ENCODE measurements at places on chromosomes 12 and 14. TPM values are rescaled to one million over a fixed set of nuclear protein-coding genes. Genes with fewer than 3 reads are reported as not detected.

GRCh38 chr12:32100888-32101287 lies 5.8 kb upstream of the BICD1 start:
- no peak for DNase-seq

DNA sequence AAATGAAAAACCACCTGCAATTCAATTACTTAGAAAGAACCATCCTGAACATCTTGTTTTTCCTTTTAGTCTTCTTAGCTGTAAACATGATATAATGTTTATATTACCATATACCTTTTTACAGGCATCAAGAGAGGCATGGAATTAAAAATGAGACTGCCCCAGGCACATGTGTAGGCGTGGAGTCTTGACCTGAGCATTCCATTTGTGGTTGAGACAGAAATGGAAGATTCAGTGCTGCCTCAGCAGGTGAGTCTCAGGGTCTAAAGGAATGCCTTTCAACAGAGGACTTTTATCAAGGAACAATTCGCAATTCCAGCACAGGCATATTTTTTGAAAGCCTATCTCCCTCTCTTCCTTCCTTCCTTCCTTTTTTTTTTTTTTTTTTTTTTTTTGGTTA lies 8.0 kb upstream of the NANOGNB start:
- no peak for DNase-seq

DNA sequence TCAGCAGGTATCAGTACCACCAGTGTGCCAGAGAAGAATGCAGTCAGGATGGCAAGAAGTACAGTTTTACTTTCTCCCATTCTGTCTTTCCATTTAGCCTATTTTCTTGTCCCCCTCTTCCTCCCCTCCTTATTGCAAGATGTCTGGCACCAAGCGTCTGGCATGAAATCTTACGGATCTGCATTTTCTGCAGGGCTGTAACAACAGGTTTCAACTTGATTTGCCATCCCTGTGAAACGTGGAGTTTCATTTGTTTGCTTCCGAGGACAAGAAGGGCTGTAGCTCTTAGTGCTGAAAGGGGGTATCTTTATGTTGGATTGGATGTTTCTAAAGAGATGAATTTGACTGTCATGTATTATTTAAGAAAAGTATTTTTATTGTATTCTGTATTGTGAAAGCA lies 1110.6 kb downstream of the BCL11B start:
- DNase-seq = no peak

- DNase-seq = no peak
Observed at GRCh38 chr14:29232711-29233110, 466.1 kb downstream of the FOXG1 start.

DNA sequence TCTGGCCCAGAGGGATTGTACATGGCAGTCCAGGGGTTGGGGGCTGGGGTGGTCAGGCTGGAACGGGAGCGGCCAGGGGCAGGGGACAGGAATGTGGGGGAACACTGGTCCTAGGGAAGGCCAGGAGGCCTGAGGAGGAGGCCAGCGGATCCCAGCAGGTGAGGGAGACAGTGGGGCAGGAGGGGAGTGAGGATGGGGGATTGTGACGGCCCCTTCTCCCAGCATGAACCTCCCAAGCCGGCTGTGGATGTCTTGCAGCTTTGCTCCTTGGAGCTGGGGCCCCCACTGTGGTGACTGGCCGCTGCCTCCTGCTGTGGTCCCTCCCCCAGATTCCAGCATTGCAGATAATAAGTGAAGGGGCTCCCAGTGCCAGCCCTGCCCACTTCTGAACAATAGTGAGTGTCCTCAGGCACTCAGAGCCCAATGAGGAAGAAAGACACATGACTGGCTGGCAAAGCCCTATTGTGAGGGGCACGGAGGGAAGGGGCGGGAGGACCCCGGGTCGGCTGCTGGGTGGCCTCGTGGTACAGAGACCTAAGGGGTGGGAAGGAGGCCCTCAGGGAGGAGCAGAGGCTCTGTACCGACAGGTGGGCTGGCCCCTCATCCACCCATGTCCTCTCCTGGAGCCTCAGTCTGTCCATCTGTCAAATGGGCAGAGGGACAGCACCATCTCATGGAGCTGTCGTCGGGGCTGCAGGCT lies 215.0 kb downstream of the KIF26A start:
- DNase-seq = no peak

GRCh38 chr14:42535397-42535796 lies 928.7 kb downstream of the LRFN5 start:
- DNase-seq = no peak

DNA sequence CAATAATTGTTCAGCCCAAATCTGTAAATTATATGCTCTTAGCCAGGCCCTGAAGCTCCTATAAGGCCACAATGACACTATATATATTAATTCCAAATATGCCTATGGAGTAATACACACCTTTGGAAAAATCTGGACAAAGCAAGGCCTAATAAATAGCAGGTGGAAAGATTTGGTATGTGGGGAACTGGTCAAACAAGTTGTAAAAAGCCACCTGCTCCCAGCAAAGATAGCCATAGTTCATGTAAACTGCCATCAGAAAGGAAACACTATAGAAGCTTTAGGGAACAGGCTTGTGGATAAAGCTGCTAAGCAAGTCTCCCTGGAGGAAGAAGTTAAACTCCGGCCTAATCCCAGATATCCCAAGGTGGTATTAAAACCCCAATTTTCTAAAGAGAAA lies 29.7 kb downstream of the PRMT8 start:
- DNase-seq = no peak

- no peak for DNase-seq
Observed at GRCh38 chr14:81584495-81584894, 50.8 kb upstream of the SEL1L start.

NFATC4 gene
- total RNA-seq = 1.3 TPM

MMP19 gene
- not detected for total RNA-seq

WDHD1 gene
- 59.8 TPM for total RNA-seq

All from activated CD8-positive, alpha-beta T cell treated with anti-CD3 and anti-CD28 coated beads for 36 hours (primary cell).